ENCODE measurements at places on chromosomes 11 and 22.

GRCh38 chr11:62322524-62322923 lies 14.7 kb upstream of the ASRGL1 start:
- no peak for DNase-seq

DNA sequence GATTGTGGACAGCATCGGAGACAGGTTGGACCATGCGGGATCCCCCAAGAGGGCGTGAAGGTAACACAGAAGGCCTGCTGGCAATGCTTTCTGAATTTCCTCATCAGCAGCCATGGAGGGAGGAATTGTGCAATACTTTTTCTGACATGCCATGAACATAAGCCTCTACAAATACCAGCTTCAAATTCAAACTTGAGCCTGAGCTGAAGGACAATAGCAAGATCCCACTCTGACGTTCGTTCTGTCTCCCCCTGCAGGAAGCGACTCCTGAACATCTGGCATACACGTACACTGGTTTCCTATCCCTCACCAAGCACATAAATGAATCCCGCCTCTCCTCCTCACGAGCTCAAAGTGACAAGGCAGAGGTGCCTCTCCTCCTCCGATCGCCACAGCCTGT lies 312.2 kb downstream of the BRD1 start:
- no peak for DNase-seq

DNA sequence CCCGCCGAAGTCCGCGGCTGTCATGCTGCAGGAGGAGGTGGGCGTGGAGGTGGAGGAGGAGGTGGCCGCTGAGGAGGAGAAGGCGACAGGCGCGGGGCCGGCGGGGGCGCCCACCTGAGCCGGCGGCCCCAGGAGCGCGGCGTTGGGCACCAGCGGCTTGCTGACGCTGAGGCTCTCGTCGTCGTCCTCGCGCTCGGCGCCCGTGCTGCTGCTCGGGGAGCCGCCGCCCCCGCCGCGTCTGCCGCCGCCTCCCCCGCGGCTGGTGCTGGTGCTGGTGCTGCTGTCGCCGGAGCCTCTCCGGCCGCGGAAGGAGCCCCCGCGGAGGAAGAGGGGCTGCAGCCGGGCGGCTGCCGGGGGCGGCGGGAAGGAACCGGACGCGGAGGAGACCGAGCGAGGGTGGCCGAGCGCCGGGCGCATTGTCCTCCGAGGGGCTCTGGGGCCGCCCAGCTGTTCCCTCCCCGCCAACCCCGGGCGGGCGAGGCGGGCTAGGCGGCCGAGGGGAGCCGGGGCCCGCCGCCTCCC lies 388 bp downstream of the TMEM121B start:
- no peak for DNase-seq

DNA sequence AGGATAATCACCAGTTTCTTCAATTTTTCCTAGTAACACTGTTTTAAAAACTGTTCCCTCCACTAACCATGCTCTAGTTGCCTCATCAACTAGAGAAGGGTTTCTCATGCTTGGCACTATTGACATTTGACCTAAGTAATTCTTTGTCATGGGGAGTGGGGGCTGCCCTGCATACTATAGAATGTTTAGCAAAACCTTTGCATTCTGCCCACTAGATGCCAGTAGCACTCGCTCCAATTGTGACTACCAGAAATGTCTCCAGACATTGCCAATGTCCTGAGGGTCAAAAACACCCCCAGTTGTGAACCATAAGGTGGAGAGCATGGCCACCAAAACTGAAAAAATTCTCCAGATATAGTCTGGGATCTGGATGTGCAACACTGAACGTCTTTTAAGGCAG lies 27.6 kb upstream of the BMAL1 start:
- no peak for DNase-seq

- no peak for DNase-seq
Observed at GRCh38 chr22:45887202-45888131, 89.5 kb downstream of the WNT7B start.

DNA sequence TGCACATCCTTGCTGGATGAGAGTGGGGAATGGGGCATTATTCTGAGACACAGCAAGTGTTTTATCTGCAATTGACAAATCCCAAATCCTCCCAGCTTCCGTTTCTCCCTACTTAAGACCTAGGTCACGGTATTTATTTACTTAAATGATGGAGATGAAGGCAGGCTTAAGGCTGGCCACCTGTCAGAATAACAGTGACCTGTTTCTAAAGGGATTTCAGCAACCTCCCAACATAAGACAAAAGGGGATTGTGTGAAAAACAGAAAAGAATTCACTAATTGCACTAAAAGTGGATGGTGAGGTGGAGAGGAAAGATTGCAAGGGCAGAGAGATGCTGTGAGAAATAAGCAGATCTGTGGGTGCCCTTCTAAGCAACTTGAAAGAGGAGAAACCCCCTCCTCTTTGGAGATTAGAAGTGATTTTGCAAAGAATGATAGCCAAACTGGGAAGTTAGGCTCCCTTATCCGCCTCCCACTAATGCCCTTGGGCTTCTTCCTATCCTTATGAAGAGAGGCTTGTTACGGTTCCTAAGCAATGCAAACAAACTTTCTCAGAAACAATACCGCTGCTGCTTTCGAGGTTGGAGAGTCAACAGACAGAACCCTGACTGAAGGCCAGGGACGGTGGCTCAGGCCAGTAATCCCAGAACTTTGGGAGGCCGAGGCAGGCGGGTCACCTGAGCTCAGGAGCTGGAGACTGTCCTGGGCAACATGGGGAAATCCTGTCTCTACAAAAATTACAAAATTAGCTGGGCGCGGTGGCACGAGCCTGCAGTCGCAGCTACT lies 84.3 kb downstream of the ARL14EP start:
- no peak for DNase-seq

- DNase-seq: no peak
Observed at GRCh38 chr11:134124660-134125451, 56.0 kb downstream of the JAM3 start.

- no peak for DNase-seq
Observed at GRCh38 chr11:71500601-71501021, 26.5 kb upstream of the KRTAP5-7 start.
